Putamen (tissue), 1 donor: ENCODE measurements at places on chromosomes 16 and 17.

DNA sequence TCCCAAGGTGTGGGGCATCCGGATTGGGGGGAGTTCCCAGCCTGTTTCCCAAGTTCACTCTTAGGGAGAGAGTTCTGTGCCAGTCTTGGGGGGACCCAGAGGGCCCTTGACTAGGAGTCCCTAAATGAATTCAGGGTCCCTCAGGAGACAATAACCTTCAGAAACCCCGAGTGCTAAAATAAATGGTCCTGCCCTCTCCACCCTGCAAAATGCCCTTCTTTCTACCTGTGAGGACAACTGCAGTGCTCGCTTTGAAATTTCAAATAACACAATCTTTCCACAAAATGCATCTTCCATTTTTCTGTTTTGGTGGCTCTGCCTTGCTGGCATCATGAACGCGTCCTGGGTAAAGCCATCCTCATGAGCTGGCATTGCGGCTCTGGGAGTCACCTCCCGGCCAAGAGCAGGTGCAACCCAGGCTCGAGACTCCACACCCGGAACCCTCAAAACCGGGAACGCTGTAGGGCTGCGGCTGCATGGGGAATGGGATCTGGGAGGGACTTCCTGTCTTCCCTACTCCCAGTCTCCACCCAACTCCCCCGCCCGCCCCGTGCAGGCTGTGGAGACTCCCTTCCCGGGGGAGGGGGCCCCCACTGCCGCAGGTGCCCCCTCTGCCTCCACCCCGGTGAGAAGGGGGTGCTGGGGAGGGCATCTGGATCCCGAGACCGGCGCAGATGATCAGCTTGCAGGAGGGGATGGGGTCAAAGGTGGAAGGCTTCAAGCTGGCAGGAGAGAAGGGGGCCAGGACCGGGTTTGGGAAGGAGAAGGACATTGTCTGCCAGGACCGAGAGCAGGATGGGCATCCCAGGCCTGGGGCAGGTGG, at the start of gene ZNF205:
Gene ZNF205 (plus strand): TSS at position 529 of the 823 bp plus-strand sequence. CDS start 845 bp downstream, outside the sequence.
- peak; percentile 86 for DNase-seq

DNA sequence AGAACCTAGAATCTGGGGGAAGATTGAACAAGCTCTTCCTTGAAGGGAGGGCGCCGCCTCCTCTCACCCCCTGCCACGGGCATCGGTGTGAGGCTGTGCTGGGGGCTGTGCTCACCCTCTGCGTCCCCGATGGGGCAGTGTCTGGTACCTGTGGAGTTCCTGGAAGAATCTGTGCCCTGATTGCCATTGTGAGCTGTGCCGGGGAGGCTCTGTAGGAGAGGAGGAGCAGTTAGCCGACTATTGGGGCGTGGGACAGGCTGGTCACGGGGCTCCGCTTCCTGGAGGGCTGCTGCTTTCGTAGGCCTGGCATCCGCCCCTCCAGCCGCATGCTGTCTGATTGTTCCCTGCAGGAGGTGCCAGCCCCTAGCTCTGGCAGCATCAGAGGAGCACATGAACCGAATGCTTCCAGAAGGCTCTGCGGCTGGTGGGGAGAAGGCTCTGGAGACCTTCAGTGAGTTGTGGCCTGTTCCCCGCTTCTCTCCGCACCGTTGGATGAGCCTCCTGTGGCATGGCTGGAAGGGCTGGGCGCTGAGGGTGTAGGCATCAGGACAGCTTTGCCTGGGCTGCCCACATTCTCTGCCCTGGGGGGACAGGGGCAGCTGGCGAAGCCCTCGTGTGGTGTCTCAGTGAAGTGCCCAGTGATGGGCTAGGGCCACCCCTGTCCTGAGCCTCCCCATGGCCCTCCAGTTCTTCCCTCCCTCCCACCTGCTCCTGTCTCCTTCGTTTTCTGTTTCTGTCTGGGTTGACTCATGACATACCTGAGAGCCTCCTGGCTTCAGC, 86.9 kb downstream of the SEC14L1 start:
- DNase-seq = no peak

GRCh38 chr16:1244881-1245280, 4.4 kb downstream of the TPSAB1 start:
- DNase-seq = no peak

DNA sequence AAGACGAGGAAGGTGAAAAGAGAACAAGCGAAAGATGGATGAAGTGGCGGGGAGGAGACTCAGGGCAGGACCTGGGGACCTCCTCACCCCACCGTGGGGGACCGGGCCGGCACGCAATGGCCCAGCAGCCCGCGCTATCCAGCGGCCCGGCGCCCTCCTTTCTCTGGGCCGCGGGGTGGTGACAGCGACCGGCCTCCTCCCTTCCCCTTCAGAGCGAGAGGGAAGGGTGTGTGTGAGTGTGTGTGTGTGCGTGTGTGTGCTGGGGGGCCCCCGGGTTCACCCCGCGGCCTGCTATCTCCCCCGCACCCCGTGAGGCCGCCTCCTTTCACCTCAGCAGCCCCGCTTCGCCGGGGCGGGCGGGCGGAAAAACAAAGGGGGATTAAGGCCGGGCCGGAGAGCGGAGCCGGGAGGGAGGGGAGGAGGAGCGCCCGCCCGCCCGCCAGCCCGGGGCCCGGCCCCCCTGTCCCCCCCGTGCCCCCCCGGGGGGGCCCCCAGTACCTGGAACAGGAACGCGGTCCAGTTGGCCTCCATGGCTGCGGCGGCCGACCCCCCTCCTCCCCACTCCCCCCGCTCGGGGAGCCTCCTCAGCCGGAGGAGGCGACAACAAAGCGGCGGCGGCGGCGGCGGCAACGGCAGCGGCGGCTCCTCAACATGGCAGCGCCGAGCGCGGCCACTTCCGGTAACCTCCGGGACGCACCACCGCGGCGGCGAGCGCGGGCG, at the start of gene VEZF1:
Gene VEZF1 (minus strand): TSS at position 674 of the 720 bp plus-strand sequence. CDS start 143 bp downstream, at position 531.
- DNase-seq = peak; percentile 84

DNA sequence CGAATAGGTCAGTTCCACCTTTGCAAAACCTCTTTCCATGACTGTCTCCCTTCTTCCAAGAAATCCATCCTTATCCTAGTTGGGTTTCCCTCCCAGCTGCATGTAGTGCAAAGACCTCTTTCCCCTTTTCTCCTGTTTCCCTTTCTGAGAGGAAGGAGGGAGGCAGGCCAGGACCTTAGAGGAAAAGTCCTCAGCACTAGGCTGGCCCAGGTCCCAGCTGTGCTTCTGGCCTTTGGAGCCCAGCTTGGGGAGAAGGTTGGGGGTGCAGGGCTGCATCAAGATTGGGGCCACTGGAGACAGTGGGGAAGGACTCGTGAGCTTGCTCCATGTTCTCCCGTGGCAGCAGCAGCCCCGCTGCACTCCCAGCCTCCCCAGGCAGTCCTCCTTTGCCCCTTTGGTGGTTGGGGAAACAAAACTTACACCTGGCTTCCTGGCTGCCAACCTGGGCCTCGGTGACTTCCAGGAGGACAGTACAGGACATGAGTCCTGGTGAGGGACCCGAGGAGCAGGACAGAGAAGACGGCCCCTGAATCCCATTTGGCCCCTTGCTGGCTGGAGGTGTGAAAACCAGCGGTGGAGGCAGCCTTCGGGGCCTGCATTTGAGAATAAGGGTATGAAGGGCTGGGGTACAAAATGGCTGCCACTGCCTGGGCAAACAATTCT, 481 bp downstream of the HEXIM2 start:
- no peak for DNase-seq

- DNase-seq = no peak
Measured at GRCh38 chr17:7582396-7583252, 1.0 kb upstream of the MPDU1 start.

DNA sequence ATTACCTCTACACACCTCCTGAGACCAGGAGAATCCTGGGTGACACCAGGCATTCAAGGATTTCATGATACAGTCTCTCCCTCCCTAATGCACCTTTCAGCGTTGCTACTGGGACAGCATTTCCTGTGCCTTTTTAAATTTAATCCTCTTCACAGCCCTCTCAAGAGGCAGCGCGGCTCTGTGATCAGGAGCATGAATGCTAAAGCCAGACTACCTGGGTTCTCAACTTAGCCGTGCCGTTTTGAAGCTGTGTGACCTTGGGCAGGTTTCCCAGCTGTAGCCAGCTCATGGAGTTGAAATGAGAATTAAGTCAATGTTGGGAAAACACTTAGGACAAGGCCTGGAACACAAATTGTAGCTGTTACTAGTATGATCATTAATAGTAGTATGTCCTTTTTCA, 191.8 kb downstream of the XYLT1 start:
- no peak for DNase-seq

- DNase-seq = no peak
Measured at GRCh38 chr17:61253362-61253761, 146.3 kb upstream of the TBX2 start.
